Esophagus muscularis mucosa (tissue), 4 donors: ENCODE measurements at places on chromosomes 1 and 21. TPM values are rescaled to one million over a fixed set of nuclear protein-coding genes. Genes with fewer than 3 reads are reported as not detected.

The APOBEC4 gene
- total RNA-seq = not detected

The RBP7 gene
- total RNA-seq = 23.3 TPM

DNA sequence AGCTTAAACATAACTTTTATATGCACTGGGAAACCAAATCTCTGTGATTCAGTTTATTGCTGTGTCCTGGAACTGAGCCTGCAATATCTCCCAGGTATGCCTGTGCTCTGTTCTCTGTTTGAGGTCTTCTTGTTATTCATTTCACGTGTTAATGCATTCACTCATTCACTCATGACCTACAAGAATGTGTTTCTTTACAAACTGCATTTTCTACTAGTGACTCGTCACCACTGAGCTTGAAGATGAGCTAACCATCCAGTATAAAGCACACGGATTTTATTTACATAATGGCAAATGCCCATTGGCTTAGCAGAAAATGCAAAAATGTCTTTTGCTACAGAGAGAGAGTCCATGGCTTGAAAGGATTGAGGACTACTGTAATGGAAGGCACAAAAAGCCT lies 75.0 kb upstream of the DUSP10 start:
- no peak overlapping the region for H3K4me3 ChIP-seq
- H3K36me3 ChIP-seq = no peaks in the 10 kb centered on the region
- no peaks in the 10 kb centered on the region for H3K4me1 ChIP-seq
- no peak overlapping the region for H3K27ac ChIP-seq
- H3K27me3 ChIP-seq = no peaks in the 10 kb centered on the region
- DNase-seq = no peak

DNA sequence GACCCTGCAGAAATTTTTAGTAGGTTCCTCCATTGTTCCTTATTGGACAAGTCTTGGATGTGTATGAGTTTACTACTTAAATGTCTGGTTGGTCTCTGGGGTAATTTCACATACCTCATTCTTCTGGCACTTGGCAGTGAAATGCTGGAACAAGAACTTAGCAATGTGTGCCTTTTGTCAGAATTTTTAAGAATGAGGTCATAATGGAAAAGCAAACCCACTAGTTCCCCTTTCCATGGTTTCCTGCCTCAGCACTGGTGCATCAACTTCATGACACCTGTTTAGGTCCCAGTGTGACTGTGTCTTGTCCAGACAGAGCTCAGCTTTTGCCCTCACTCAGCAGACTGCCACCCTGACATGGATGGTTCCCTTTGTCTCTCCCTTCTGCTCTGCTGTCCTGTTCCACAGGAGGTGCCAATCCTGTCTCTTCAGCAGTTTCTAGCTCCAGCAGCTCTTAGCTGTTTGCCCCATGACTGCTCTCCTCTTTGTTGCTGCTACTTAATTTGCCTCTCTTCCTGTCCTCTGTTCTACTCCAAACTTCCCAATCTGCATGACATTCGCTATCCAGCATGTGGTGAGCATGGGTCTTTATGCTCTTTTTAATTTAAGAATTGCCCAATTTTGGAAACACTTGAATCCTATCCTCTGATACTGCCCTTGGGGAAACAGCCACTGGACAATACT lies 135.6 kb downstream of the CYYR1 start:
- H3K4me1 ChIP-seq = no peaks in the 10 kb centered on the region
- H3K27ac ChIP-seq = no peak overlapping the region
- H3K27me3 ChIP-seq = no peaks in the 10 kb centered on the region
- no peak for DNase-seq
- no peak overlapping the region for H3K4me3 ChIP-seq
- H3K36me3 ChIP-seq = no peaks in the 10 kb centered on the region

- no peak for DNase-seq
- H3K27me3 ChIP-seq = peaks cover 24% of the 10 kb centered on the region
- no peaks in the 10 kb centered on the region for H3K36me3 ChIP-seq
- H3K27ac ChIP-seq = no peak overlapping the region
Observed at GRCh38 chr21:31866077-31866511, 6.7 kb upstream of the HUNK start.

DNA sequence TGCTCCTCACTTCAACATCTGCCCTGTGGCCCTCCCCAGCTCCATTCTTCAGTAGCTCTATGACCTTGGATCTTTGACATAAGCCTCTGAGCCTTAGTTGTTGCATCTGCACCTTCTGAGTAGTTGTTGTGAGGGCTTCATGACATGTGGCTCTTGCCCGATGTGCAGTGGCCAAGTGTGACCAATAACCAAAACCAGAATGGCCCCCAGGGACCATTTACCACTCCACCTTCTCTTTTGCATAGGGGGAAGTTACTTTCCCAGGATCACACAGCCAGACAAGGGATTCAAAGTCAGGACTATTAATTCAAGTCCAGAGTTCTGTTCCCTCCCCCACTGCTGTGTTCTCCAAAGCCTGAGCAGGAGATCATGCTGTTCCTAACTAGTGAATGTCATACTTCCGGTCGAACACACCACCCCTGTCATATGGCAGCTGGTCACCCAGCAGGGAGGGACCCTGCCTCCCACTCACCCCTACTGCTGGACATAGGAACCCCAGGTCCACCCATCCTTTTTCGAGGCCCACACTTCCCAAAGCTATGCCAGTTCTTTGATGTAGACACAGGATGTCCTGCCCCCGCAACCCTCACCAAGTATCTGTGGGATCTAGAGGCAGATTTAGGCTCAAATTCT lies 4.0 kb downstream of the FGR start:
- peaks cover 61% of the 10 kb centered on the region for H3K4me1 ChIP-seq
- H3K36me3 ChIP-seq = no peaks in the 10 kb centered on the region
- peak overlapping the region; percentile 72 for H3K27ac ChIP-seq
- no peak for DNase-seq
- H3K27me3 ChIP-seq = peaks cover 11% of the 10 kb centered on the region

DNA sequence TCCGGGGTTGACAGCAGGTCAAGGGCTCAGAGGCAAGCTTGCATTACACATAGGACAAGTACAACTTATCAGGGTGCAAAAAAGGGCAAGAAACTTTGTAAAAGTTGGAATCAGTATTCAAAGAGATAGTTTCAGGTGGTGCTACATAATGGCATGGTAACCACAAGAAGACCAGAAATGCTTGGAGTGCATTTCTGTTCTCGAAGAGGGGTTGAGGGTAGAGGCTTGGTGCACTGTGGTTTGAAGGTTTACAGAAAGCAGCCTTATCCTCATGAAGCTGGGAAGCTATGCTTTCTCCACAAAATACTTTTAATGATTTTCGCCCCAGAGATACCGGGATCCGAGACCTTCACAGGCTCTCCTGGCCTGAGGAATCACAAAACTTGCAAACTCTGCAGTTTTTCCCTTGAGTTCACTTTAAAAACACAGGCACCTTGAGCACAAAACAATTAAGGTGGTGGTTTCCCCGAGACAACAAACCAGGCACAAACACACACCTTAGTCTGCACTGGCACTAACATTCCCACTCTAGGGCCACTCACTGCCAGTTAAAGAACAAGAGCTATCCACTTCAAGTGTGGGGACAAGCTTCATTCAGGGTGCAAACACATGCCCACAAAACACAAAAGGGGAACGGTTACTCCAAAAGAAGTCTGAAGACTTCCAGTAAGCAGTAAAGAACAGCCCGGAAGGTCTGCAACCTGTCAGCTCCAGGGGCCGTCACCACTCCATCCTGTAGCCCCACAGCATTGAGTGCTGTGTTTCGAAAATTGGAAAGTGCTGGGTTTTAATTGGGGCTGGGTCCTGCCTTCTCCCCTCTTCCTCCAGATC lies 29.8 kb upstream of the NFIA start:
- peaks cover 65% of the 10 kb centered on the region for H3K4me1 ChIP-seq
- H3K36me3 ChIP-seq = no peaks in the 10 kb centered on the region
- H3K27ac ChIP-seq = peak overlapping the region; percentile 99
- no peak for DNase-seq
- H3K4me3 ChIP-seq = peak overlapping the region; percentile 81

GRCh38 chr1:229260297-229260696 lies 10.6 kb upstream of the RAB4A start:
- H3K4me1 ChIP-seq = peaks cover 10% of the 10 kb centered on the region
- H3K27me3 ChIP-seq = no peaks in the 10 kb centered on the region
- no peak overlapping the region for H3K27ac ChIP-seq
- no peaks in the 10 kb centered on the region for H3K36me3 ChIP-seq
- no peak overlapping the region for H3K4me3 ChIP-seq

DNA sequence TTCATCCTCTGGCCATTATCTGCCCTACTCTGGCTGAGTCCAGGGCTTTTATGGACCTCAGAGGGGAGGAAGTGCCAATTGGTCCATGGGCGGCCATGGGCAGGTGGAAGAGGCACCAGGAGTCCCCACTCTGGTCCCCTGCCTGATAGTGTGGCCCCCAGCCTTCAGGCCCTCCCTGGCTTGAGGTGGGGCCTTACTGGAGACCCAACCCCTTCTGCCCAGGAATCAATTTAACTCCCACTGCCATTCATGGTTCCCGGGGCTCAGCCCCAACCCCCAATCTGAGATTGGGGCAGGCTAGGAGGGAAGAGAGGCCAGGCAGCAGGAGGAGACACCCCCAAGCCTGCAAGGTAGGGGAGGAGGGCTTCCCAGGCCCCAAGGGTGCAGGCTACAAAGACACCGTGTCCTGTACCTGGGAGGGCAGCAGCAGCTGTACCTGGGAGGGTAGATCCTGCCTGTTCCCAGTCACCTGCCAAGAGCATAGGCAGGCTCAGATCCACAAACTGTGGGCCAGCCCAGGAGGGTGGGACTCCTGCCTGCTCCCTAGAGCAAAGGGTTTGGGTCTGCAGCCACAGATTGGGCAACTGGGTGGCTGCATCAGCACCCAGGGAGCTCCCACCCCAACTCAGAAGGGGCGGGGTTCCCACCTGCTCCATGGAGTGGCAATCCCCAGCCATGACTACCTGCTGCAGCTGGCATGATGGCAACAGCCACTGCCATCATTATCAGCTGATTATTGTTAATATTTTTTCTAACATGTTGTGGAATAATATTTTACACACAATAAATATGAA lies 1044.1 kb upstream of the B3GALT2 start:
- H3K36me3 ChIP-seq = no peaks in the 10 kb centered on the region
- no peak for DNase-seq
- no peak overlapping the region for H3K4me3 ChIP-seq
- no peak overlapping the region for H3K27ac ChIP-seq

GRCh38 chr1:51276286-51276685 lies 40.2 kb downstream of the RNF11 start:
- no peaks in the 10 kb centered on the region for H3K27me3 ChIP-seq
- H3K4me1 ChIP-seq = no peaks in the 10 kb centered on the region
- no peak for DNase-seq
- H3K4me3 ChIP-seq = no peak overlapping the region
- no peak overlapping the region for H3K27ac ChIP-seq
- H3K36me3 ChIP-seq = peaks cover 32% of the 10 kb centered on the region

DNA sequence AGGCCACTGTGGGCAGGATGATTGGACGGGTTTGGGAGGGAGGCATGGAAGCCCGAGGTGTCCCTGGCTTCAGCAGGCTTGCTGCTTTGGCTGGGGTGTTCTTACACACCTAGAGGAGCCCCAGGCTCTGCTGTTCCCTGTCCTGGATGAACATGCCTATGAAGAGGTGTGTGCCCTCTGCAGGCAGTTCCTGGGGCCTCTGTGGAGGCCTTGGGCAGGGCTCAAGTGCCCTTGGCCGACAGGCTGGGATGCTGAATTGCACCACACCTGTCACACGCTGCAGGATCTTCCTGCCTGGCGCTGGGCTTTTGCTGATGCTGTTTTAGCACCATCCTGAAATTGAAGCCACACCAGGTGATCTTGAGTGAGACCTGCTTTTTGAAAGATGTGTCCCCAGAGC lies 415.0 kb upstream of the VAMP3 start:
- no peak overlapping the region for H3K4me3 ChIP-seq
- no peaks in the 10 kb centered on the region for H3K4me1 ChIP-seq
- H3K36me3 ChIP-seq = no peaks in the 10 kb centered on the region
- H3K27me3 ChIP-seq = no peaks in the 10 kb centered on the region
- H3K27ac ChIP-seq = no peak overlapping the region
- no peak for DNase-seq

DNA sequence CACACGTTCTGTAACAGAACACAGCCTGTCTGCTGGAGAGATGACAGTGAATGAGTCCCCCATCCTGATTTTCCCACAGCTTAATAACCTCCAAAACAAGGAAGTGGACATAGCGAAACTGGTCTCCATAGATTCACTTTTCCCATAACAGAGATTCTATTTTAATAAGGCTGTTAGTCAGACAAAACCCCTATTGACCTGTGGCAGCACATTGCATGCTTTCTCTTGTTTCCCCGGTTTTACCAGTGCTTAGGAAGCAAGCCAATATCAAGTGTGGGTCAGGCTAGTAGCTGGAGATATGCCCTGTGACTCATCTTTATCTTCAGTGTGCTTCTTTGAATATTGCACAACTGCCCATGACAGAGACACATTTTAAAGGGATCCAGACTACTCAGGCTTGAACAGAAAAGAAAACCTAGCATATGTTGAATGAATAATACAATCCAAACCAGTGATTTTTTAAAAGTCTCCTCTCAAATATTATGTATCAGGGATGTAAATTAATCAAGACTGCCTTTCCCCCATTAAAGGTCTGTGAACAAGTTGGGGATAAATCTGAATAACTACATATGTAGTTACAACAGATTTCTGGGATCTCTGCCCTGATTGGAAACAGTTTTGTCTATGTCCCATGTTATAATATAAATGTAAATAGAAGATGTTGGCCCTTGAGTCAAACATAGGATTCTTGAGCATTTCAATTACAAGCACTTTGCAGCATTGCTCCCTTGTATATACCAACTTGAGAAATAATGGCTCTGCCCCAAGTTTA lies 11.9 kb upstream of the CLDN8 start:
- no peaks in the 10 kb centered on the region for H3K27me3 ChIP-seq
- DNase-seq = no peak
- H3K36me3 ChIP-seq = no peaks in the 10 kb centered on the region
- H3K27ac ChIP-seq = no peak overlapping the region

GRCh38 chr1:35745124-35745730 lies 24.6 kb downstream of the CLSPN start:
- no peak overlapping the region for H3K4me3 ChIP-seq
- H3K27ac ChIP-seq = no peak overlapping the region
- DNase-seq = peak; percentile 57
- no peaks in the 10 kb centered on the region for H3K4me1 ChIP-seq
- H3K36me3 ChIP-seq = no peaks in the 10 kb centered on the region

- no peak overlapping the region for H3K27ac ChIP-seq
- H3K27me3 ChIP-seq = peaks cover 95% of the 10 kb centered on the region
- H3K4me1 ChIP-seq = peaks cover 7% of the 10 kb centered on the region
- H3K4me3 ChIP-seq = no peak overlapping the region
- H3K36me3 ChIP-seq = no peaks in the 10 kb centered on the region
- DNase-seq = peak; percentile 72
Observed at GRCh38 chr1:230422221-230422981, 3.7 kb downstream of the PGBD5 start.

GRCh38 chr1:25817840-25818501 lies 1.8 kb upstream of the MTFR1L start:
- peaks cover 35% of the 10 kb centered on the region for H3K4me1 ChIP-seq
- peaks cover 18% of the 10 kb centered on the region for H3K36me3 ChIP-seq
- H3K27ac ChIP-seq = no peak overlapping the region
- DNase-seq = no peak
- no peaks in the 10 kb centered on the region for H3K27me3 ChIP-seq

GRCh38 chr1:58670181-58670580 lies 29.7 kb downstream of the MYSM1 start:
- peak overlapping the region; percentile 8 for H3K27ac ChIP-seq
- peaks cover 7% of the 10 kb centered on the region for H3K4me1 ChIP-seq
- H3K36me3 ChIP-seq = peaks cover 98% of the 10 kb centered on the region
